NAMALWA (cell line): ENCODE measurements at places on chromosomes 3 and 15.
A peak's percentile ranks its signal among the peaks of the same experiment; 100 is the strongest.

DNA sequence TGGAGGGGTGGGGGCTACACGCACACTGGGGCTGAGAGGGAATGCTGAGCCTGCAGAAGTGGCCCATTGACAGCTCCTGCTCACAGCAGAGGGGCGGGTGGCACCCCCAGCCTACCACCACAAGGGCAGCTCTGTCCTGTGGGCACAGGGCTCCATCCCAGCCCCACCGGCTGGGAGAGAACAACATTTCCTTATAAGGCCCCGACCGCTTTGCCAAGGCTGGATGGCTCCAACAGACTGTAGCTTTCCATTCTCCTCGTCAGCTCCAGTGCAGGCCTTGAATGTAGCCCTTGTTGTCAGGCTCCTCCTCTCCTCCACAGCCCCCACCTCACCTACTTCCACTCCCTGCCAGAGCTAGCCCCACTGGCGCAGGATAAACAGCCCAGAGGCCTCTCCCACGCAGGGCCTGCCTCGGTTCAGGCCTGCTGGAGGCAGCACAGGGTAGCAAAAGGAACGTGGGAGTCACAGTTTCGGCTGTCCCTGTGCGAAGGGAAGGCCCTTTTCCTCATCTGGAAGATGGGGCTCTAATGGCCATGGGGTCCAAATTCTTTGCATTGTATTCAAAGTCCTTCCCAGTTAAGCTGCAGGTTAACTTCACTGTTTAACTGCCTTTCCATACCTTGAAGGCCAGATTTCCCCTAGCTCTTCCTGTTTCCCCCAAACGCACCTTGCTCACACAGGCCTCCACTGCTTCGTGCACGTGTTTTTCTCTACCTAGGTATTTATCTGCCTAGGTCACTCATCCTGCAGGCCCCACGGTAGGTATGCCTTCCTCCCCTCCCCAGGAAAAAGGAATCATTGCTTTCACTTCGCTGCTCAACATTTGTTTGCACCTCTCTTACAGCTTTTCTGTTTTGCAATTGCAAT is 101.6 kb upstream of the LPP start:
- DNase-seq, result no peak

GRCh38 chr3:120102232-120102631 is 8.0 kb upstream of the GSK3B start:
- no peak for DNase-seq

- DNase-seq, result peak; percentile 64
Observed at GRCh38 chr15:84981711-84982300, at the start of gene PDE8A. Gene PDE8A, plus strand, starts transcription at chr15:84981856. Its CDS starts 307 bp downstream, at chr15:84982163.

- DNase-seq, result no peak
Observed at GRCh38 chr3:141100112-141100511, 49.0 kb downstream of the SPSB4 start.

DNA sequence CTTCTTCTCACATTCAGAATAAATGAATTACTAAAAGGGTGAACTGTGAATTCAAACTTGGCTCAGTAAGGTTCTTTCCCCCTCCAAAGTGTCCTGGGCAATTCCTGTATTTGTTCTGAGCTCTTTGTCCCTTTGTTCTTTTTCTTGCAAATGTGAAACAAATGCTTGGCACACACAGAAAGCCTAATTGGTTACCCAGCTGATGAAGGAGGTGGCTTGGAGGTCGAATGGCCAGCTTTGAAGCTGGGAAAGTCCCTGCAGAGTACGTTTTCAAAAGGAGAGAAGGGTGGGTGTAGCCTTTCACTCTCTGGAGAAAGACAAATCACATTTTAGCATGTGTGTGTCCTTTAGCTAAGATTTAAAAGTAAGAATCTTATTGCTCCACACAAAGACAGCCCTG is 154.4 kb downstream of the PEX5L start:
- DNase-seq, result peak; percentile 40

- DNase-seq, result no peak
Observed at GRCh38 chr3:193944518-193944884, 191.4 kb upstream of the HES1 start.

DNA sequence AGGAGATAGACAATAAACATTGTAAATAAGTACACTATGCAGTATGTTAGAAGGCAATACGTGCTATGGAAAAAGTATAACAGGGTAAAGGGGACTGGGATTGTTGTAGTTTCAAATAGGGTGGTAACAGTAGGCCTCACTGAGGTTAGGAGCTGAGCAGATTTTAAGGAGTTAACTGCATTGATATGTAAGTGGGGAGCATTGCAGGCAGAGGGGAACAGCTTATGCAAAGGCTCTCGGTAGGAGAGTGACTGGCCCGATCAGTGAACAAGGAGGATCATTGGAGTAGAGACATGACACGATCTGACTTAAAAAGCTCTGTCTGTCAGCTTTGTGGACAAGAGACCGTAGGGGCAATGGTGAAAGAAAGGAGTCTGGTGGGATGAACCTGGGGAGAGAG is 46.8 kb downstream of the PCCB start:
- no peak for DNase-seq

GRCh38 chr15:82146990-82147461 is 101.2 kb upstream of the MEX3B start:
- no peak for DNase-seq

DNA sequence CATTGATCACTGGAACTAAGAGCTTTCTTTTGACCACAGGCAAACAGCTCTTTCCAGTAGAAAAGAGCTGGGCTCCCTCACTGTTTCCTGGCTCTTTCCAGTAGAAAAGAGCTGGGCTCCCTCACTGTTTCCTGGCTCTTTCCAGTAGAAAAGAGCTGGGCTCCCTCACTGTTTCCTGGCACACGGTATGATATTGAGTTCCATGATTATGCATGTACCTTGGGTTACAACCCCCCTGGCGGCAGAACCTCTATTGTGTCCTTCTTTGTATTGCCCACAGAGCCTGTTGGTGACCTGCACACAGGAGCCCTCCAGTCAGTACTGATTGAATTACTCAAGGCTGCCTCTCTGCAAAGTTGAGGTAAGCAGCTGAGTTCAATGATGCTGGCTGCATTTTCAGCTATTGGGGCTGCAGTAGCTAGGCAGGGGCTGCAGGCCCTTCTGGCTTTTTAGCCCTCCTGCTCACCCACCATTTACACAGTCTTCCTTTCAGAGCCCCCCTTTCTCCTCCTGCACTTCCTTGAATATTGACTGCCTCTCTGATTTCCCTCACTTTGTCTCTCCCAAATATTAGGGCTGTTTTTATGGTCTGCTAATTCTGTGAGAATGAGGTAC is 10.2 kb downstream of the ACKR2 start:
- DNase-seq, result no peak

DNA sequence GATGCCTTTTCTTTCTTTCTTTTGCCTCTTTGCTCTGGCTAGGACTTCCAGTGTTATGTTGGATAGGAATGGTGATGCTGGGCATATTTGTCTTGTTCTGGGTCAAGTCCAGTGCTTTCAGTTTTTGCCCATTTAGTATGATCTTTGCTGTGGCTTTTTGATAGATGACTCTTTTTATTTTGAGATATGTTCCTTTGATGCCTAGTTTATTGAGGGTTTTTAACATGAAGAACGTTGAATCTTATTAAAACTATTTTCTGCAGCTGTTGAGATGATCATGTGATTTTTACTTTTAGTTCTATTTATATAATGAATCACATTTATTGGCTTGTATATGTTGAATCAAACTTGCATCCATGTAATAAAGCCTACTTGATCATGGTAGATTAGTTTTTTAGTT is 363.8 kb upstream of the RASGRP1 start:
- no peak for DNase-seq

- DNase-seq, result no peak
Observed at GRCh38 chr3:55622733-55623132, 135.6 kb upstream of the WNT5A start.

DNA sequence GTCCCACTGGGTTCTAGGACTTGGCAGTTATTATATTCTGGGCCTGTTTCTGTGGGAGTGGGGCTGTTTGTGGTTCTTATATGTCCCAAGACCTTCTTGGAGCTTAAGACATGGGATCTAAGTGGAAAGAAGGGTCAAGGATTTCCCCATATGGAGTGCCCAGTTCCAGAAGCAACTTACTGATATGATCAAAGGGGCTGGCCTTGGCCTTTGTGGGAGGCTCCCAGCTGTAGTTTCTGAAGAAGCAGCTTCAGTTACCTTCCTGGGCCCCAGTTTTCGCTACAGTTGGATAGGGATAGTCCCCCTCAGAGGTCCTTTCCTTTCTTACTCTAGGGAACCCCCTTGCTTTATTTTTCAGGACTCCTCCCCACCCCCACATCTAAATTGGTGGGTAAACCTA is 56.0 kb downstream of the RAB11A start:
- DNase-seq, result no peak

DNA sequence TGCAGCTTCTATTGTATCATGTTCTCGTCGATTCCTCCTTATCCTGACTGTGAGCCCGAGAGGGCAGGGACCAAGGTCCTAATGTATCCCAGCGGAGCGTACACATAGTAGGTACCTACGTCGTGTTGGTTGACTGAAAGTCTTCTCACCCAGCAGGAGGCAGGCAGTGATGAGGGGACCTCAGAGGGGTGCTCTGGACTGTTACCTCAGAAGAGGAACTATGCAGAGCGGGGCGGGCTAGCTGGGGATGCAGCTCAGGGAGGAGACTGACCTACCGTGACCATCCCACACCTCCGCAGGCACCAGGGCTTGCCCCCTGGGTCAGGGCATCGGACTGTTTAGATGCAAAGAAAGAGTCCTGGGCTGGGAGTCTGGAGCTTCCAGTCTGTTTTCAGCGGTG is 11.4 kb downstream of the CHAC1 start:
- no peak for DNase-seq

DNA sequence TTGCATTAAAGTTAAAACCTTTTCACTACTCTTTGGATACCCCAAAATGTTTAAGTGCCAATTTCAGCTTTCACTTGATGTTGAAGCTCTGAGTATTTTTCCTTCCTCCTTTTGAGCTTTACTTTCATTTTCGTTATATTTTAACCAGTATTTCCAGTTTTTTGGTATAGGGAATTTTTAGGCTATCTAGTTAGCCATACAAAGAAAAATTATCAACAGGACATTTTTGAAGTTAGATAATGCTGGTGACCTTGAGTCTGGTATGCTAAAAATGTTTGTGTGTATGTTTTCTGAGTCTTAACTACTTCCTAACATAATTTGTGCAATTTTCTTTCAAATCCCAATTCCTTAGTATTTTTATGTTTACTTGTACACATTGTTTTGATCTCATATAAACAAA is 284.8 kb downstream of the OTOL1 start:
- DNase-seq, result no peak

- peak; percentile 38 for DNase-seq
Observed at GRCh38 chr3:188796122-188796631, 375.6 kb upstream of the TPRG1 start.

GRCh38 chr15:70882361-70882760 is 9.9 kb downstream of the THAP10 start:
- no peak for DNase-seq

DNA sequence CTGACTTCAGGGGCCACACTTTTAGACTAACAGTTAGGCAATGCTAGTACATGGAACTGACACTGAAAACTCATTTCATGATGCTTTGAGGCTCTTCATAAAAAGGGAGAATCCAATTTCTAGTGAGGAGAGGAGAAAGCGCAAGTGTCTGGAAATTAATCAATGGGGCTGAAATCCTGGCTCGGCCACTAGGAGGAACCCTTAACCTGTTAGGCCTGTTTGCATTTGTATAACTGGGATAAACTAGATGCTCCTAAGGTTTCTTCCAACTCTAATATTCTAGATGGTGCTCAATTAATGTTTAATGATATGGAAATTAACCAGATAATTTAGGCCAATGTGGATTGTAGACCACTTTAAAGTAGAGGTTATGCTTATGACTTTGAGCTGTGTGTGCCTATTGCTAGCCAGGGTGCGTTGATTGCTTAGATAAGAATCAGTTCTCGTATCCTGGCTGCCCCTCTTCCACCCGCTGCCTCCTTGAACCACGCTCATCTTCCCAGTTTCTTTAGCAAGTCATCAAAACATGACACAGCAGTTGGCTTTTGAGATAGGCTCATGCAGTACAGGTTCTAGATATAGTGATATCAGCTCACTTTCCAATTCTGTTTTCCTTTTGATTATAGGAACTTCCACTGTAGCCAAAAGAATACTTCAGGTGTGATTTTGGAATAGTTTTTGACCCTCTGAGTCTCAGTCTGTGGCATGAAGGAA is 16.8 kb upstream of the CRBN start:
- peak; percentile 20 for DNase-seq

DNA sequence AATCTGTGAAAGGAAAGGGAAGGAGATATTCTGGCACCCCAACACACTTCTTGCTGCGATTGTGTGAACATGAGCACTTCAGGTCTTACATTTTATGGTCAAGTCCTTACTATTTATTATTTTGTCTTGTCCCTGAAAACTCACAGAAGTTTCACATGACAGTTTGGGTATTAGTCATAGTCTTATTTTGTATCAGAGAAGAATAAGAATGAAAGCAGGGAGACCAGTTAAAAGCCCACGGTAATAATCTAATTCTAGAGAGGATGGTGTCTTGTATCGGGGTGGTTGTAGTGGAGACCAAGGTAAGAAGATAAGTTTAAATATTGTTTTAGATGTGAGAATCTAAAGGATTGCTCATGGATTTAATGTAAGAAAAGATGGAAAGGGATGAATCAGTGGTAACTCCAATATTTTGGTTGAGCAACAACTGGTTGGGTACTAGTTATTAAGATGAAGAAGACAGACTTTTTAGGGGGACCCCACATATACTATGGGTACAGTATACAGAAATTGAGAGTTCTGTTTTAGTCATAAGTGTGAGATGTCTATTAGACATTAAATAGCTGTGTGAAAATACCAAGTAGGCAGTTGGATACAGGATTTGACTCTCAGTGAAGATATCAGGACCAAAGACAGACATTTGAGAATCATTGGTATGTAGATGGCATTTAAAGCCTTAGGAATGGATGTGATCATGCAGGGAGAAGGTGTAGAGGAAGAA is 227.6 kb downstream of the MFSD1 start:
- no peak for DNase-seq

DNA sequence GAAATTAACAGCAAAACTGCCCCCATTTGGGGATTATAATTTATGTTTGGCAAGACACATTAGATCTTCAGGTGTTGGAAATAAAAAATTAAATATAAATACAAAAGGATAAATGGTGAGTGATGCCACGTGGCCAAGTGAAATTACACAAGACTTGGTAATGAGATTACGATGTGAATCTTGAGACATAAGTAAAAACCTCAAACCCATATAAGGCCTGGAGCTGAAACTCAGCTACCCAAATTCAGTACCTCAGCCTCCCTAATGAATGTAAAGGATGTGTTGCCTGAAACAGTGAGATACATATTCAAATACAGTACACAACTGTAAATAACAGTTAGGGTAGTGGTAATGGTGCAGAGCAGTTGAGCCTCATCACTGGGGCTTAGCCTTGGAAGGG is 1146.6 kb downstream of the OTOL1 start:
- DNase-seq, result no peak
